ENCODE measurements at places on chromosomes 6 and 20.

GRCh38 chr6:166987930-166988329 is 11.3 kb upstream of the CEP43 start:
- no peak for DNase-seq

DNA sequence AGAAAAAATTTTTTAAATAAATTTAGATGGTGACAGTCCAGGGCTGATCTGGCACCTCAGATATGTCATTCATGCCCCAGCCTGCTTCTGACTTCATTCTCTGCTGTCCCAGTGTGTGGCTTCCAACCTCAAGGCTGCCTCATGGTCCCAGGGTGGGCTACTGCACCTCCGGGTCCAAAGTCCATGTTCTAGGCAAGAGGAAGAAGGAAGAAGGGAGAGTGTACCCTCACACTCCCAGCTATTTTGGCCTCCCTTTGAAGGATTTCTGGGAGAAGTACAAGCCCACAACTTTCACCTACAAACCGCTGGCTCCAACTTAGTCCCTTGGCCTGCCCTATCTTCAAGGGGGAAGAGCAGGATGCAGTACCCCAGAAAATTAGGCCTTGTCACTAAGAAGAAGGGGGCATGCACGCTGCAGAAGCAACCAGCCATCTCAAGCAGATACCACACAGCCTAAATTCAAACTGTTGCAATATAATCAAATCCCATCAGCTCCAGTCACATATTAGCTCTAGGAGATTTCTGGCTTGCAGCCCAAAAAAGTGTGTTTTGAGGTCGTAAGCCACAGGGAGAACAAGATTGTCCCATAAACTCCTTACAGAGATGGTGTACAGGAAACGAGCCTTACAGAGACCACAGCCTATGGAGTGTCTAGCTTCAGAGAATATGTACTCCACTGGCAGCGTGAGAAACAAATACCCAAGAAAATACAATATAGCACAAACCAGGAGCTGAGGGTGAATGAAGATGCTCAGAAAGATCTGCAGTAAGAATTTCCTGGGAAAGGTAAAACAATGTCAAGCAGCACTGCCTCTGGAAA is 906 bp upstream of the BTN3A2 start:
- no peak for DNase-seq

- peak; percentile 88 for DNase-seq
Observed at GRCh38 chr6:82144852-82145340, 102.6 kb downstream of the IBTK start.

DNA sequence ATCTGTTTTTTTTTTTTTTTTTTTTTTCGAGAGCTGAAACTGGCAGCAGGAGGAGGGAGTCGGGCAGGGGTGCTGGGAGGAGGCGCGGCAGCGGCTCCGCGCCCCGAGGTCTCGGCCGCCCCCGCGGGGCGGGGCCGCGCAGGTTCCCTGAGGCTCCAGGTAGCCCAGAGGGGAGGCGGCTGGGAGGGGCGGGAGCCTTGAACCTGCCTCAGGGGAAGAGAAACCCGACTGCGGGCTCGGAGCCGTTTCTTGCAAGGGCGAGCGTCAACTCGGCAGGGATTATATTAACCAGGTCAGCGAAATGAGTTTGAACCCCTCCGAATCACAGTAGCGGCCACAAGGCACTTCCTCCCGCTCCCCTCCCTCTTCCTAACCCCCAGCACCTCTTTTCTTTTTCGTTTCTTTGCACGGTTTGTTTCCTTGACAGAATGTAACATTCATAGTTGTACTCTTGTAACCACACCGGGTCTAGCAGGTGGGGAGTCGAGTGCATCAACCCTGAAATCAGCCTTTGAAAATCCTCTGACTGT is 2.0 kb downstream of the MYB start:
- no peak for DNase-seq

DNA sequence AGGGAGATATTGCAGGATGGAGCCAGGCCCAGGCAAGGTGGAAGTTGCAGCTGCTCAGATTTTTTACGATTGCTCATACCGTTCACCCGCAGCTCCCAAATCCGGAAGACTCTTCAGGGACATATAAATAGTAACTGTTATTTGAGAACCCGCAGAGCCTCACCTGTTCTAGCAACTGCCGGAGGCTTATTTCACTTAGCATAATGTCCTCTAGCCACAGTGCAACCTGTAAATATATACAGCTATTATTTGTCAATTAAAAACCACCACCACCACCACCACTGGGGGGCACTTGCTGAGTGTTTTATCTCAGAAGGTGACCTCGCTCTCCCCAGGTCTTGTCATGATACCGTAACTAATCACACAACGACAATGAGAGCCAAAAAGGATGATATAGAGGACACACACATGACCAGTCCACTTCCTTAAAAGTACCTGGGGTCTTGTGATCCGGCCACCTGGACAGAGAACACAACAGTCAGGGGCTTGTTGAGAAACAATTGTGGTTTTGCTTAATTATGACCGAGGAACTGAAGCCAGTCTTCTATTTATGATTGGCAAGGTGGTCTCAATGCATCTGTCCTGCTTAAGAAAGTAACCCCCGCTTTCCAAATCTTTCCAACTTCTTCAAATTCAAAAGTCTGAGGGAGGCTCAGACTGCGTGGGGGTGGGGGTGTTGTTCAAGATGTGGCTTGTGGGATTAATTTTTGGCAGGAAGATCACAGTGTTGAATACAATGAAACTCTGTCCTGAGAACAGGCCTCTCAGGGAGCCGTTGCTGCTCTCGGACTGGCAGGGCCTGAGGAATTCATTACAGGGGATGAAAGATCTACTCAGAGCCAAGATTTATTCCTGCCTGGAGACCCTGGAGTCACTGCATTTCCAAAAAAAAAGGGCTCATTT is 107.7 kb upstream of the PRND start:
- no peak for DNase-seq

- no peak for DNase-seq
Observed at GRCh38 chr6:43736844-43737243, 33.2 kb upstream of the VEGFA start.

GRCh38 chr6:37705239-37706051 is 7.8 kb upstream of the MDGA1 start:
- no peak for DNase-seq

DNA sequence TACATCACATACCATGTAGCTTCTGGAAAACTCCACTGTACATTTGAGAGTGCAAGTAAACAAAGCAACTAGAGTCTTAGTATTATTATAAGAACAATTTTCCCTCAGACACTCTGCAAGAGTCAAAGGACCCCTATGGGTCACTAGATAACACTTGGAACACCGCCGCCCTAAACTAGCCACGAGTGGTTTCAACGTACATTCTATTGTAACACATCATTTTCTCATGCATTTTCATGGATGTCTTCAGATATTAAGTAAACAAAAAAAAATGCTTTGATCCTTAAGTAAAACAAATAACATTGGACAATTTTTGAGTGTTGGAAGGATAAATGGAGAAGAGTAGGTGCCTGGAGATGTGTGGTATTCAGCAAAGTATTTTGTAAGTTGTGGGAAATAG is 3.2 kb upstream of the RNF146 start:
- DNase-seq = no peak

GRCh38 chr6:133392015-133392414 is 150.9 kb downstream of the EYA4 start:
- no peak for DNase-seq
